WTC11 (cell line): ENCODE measurements at places on chromosomes 7 and 10. TPM values are rescaled to one million over a fixed set of nuclear protein-coding genes. Genes with fewer than 3 reads are reported as not detected.

The RPEL1 gene
- 0.09 TPM in 1 of 3 replicates, not detected in the others for total RNA-seq

The CLCN1 gene
- 0.23 to 0.46 TPM (median 0.28 TPM) in 3 replicates for total RNA-seq

The ADIRF gene
- total RNA-seq, result 0.30 to 1.0 TPM (median 0.70 TPM) in 3 replicates

The PRPS1L1 gene
- not detected in 3 replicates for total RNA-seq

GRCh38 chr10:110803239-110803749 is 68.4 kb upstream of the PDCD4 start:
- peaks cover 3% of the 10 kb centered on the region for H3K4me1 ChIP-seq
- no peaks in the 10 kb centered on the region; the same call in 1 of the 2 replicates for H3K27me3 ChIP-seq
- no peaks in the 10 kb centered on the region for H3K36me3 ChIP-seq
- no peak for DNase-seq
- H3K27ac ChIP-seq, result no peak overlapping the region

DNA sequence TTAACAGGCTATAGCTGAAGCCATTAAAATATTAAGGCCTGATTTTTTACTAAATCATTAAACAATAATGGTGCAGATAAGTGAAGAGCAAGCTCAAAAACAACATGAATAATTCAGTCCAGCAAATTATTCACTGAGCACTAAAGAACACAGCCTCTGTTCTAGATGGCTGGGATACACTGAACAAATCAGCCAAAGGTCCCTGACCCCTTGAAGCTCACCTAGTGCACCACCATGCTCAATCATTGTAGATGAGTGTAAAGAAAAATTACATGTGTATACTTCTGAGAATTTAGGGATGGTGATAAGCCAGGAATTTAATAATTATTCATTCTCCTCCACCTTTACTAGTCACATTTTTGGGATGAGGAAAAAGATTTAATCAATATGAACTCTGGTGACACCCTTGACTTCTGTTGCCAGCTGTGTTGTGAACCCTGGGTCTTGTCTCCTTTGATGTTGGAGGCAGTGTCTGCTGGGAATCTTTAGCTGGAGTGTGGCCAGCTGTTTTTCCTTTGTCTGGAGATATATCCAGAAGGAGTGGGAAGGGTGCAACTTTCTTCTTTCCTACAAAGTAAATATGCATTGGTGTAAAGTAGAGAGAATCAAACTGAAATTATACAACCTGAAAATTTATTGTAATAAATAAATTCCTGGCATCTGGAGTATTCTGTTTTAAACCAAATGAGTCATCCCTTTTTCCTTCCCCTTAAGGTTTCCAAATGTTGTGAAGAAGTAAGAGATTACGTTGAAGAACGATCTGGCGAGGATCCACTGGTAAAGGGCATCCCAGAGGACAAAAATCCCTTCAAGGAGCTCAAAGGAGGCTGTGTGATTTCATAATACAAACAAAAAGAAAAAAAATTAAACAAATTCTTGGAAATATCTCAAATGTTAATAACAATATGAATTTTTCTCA is 4.0 kb downstream of the GNGT1 start:
- H3K27me3 ChIP-seq, result no peaks in the 10 kb centered on the region
- no peak overlapping the region for H3K27ac ChIP-seq
- no peaks in the 10 kb centered on the region for H3K36me3 ChIP-seq
- no peak overlapping the region for H3K4me3 ChIP-seq
- no peak for DNase-seq
- no peaks in the 10 kb centered on the region for H3K4me1 ChIP-seq

- no peak overlapping the region for H3K4me3 ChIP-seq
- H3K4me1 ChIP-seq, result no peaks in the 10 kb centered on the region
- peaks cover 3% of the 10 kb centered on the region; the same call in 1 of the 2 replicates for H3K36me3 ChIP-seq
Measured at GRCh38 chr7:1342090-1342640, 109.5 kb downstream of the UNCX start.
